ENCODE measurements at places on chromosomes 7 and 10.

DNA sequence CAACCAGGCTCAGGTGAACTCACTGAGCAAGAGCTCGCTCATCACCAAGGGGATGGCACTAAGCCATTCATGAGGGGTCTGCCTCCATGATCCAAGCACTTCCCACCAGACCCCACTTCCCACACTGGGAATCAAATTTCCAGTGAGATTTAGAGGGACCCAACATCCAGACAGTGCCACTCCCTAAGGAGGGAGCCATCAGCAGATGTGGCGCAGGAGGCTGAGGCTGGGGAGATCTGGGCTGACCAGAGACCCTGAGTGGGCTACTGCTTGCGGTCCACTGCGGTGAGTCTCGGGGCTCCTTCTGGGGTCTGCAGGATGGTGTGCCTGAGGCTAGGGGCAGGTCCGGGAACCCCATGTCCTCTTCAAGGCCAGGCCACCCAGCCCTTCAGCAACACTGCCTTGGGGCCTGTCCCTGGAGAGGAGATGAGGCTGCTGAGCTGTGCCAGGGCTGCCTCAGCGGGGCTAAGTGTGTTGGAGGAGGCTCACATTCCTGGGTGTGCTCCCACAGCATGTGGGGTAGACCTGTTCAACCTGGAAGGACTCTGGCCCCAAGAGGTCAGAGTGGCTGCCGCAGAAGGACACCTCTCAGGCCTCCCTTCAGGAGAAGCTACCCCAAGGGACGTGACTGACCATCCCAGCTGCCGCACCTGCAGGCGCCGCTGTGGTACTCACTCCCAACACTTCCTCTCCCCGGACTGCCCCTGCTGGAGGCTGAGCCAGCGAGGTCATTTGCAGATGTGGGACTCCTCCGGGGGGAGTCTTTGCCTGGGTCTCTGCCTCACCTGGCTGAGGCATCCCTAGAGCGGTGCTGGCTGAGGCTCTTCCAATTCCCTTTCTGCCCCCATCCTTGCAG is 22.3 kb upstream of the PCBD1 start:
- no peak for DNase-seq

- DNase-seq: no peak
Measured at GRCh38 chr10:74306227-74306982, 155.4 kb downstream of the ADK start.

GRCh38 chr7:4668510-4668847 is 13.6 kb upstream of the FOXK1 start:
- no peak for DNase-seq

GRCh38 chr7:82335001-82335400 is 108.6 kb downstream of the CACNA2D1 start:
- no peak for DNase-seq

- no peak for DNase-seq
Measured at GRCh38 chr10:96252730-96253129, 18.6 kb downstream of the BLNK start.

- no peak for DNase-seq
Measured at GRCh38 chr7:143331179-143331801, 15.4 kb downstream of the CLCN1 start.

All from right renal pelvis (tissue), 4 donors.